ENCODE measurements at places on chromosomes 5 and 9.

DNA sequence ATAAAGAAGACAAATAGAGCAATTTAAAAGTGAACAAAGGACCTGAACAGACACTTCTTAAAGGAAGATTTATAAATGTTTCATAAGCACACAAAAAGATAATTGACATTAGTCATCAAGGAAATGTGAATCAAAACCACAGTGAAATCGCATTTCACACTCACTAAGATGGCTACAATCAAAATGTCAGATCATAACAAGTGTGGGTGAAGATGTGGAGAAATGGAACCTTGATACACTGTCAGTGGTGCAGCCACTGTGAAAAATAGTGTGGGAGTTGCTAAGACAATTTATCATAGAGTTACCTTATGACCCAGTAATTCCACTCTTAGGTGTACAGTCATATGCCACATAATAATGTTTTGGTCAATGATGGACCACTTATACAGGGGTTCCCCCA, 54.5 kb upstream of the HTR4 start:
- no peak for DNase-seq

DNA sequence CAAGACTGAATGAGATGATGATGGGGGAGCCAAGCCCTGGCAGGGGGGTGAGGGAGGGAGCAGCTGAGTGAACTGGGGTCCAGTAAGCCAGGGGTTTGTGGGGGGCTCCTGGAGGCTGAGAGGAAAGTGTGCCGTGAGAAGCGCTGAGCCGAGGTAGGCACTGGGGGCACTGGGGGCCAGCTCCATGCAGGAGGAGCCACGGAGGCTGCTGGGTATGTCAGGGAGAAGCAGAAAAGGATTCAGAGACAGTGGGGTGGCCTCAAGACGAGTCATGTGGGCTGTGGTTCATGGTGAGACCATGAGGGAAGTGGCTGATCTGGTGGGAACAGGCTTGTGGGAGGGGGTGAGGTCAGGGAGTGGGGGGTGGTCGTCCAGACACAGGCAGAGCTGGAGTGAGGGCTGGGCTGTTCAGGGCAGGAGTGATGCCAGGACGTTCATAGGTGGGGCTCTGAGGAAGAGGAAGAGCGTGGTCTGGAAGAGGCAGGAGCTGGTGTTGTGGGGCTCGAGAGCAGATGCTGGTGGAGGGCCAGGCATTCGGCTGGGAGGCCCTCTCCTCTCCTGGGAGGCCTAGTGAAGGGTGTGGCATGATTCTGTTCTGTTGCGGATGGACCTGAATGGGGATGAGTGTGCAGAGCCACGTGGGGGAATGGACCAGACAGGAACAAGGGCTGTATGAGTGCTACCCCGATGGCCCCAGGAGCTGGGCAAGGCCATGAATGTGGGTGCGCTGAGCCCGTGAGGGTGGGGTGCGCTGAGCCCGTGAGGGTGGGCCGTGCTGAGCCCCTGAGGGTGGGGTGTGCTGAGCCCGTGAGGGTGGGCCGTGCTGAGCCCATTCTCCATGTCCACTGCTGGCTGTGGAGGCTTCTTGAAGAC, 92.7 kb upstream of the CACNA1B start:
- no peak for DNase-seq

GRCh38 chr5:28648108-28648507, 1609.7 kb upstream of the CDH9 start:
- DNase-seq = no peak

DNA sequence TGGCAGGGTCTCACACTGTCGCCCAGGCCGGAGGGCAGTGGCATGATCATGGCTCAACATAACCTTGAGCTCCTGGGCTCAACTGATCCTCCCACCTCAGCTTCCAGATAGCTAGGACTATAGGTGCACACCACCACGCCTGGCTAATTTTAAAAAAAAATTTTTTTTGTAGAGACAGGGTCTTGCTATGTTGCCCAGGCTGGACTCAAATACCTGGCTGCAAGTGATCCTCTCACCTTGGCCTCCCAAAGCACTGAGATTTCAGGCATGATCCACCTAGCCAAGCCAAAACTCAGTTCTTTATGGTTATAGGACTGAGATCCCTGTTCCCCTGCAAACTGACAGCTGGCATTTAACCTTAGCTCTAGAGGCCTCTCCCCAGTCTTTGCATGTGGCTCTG, 5.3 kb downstream of the LMBRD2 start:
- DNase-seq = no peak

- no peak for DNase-seq
Observed at GRCh38 chr5:73858776-73859175, 232.8 kb downstream of the ARHGEF28 start.

GRCh38 chr5:107364443-107365319, 306.1 kb downstream of the EFNA5 start:
- DNase-seq = no peak

DNA sequence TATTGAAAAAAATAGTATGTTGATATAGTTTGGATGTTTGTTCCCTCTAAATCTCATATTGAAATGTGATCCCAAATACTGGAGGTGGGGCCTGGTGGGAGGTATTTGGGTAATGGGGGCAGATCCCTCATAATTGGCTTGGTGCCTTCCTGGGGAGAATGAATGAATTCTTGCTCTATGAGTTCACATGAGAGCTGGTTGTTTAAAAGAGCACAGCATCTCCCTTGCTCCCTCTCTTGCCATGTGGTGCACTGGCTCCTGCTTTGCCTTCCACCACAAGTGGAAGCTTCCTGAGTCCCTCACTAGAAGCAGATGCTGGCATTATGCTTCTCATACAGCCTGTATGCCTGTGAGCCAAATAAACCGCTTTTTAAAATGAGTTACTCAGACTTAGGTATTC, 154.8 kb downstream of the ADAMTS6 start:
- DNase-seq = no peak

GRCh38 chr5:17354265-17354664, 136.8 kb downstream of the BASP1 start:
- DNase-seq = no peak

DNA sequence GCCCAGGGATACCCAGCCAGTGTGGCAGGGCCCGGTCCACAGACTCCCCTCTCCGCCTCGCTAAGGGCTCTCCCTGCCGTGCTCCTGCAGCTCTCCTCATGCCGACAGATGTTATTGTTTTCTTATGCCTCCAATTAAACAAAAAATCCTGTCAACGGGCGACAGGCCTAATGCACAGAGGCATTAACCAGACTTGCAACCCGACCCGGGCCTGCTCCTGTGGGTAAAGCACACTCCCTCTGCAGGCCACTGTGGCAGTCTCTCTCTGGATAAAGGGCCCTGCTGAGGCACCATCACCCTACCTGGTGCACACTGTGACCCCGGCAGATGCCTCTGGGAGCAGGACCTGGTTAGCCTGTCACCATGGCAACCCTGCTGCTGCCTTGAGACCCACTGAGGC, 27.5 kb upstream of the HAND1 start:
- DNase-seq = no peak

GRCh38 chr9:132087438-132088030, 7.9 kb upstream of the MED27 start:
- no peak for DNase-seq

DNA sequence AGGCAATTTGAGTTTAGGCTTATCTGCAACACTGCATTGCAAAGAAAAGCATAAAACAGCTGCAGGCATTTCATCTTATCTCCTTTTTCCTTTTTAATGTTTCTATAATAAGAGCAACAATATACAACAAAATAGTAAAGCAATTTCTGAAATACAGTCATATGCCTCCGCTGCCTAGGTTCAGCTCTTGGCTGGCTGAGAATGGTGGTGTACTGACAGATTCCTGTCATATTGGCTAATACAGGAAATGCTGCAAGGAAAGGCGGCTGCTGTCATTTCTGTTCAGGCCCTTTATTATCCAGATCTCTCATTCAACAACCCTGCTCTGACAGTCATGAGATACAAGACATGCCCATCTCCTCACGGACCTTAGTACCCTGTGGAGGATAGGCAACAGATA, 677.0 kb downstream of the TAF11L14 start:
- DNase-seq = no peak

DNA sequence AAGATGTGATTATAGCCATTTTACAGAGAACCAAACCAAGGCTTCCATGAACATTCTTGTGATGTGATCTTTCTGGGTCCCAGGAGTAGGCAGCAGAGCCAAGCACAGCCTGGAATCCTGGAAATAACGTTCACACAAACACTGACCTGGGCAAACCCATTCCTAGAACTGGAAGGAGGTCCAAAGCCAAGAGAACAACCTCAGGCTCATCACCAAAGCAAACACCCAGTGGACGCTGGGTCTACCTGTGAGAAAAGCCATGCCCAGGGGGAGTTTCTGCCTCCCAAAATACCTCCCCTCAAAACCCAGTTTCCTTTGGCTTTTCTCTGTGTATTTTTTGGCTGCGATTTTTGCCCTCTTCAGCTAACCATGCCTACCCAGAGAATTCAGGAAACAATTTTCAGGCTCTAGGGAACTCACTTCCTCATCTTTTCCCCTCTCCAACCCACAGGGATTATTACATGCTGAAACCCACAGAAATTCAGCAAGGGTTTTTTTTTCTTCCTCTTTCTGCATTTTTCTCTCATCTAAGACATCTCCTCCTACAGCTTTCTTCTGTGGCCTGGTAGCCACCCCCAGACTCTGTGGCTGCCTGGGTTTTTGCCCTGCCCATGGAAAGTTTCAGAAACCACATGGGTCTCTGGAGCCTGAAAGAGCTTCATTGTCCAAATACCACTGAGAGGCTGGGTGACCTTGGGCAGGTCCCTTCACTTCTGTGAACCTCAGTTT, 75.0 kb downstream of the TNC start:
- DNase-seq = no peak

DNA sequence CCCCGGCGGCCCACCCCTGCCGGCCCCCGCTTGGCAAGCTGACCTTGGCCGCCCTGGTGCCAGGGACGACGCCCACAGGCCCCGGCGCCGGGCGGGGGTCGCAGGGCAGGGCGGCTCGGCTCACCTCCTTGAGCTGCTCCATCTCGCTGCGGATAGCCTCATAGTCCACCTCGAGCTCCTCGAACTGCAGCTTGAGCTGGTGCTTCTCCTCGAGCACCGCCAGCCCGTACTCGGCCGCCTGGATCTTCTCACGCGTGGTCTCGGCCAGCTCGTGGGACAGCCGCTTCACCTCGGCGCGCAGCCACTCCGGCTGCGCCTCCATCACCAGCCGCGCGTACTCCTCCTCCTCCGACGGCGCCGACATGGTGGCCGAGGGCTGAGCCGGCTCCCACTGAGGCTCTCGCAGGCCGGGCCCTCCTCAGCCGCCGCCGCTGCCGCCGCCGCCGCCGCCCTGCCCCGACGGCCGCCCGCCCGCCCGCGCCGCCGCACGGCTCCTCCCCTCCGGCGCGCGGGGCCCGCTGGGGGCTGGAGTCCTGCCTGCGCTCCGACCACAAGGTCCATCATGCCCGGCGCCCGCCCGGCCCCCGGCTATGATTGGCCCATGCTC, at the start of gene BICD2:
Gene BICD2 (minus strand): TSS at position 453 of the 607 bp plus-strand sequence. CDS start 89 bp downstream, at position 364.
- peak; percentile 6 for DNase-seq

DNA sequence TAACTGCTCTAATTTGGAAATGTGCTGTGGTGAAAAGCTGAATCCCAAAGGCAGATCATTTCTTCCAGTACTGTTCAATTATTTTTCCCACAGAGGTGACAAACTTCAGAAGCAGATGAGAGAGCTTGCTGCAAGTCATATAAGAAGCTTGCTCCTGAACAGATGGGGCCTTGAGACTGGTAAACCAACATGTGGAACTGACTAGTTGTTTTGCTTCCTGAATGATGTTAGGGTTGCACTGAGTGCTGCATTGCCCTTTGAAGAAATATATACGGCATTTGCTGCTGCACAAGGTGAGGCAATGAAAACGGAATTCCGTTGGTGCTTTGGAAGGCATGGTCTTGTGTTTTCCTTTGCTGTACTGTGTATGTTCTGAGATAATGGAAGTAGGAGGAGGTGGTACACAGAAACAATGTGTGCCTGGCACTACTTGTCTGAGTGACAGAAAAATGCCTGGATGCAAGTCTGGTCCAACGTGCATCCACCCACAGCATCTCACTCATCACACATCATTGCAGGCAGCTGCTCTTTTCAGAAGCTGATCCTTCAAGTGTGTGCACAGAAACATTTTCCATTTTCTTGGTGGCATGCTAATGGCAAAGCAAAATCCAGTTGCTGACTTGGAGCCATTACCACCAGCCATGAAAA, 76.9 kb downstream of the ANKH start:
- DNase-seq = no peak

DNA sequence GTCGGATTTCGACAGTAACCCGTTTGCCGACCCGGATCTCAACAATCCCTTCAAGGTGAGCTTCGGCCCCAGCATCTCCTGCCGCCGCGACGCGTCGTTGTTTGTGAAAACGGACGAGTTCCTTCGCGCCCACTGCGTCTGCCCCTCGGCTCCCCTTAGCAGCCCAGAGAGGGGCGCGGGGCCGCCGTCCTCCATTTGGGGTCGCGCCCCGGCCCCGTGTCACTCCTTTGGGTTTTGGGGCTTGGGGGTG, 182 bp downstream of the SCAMP1 start:
- no peak for DNase-seq

GRCh38 chr9:133733796-133734533, 4.2 kb downstream of the SARDH start:
- no peak for DNase-seq

DNA sequence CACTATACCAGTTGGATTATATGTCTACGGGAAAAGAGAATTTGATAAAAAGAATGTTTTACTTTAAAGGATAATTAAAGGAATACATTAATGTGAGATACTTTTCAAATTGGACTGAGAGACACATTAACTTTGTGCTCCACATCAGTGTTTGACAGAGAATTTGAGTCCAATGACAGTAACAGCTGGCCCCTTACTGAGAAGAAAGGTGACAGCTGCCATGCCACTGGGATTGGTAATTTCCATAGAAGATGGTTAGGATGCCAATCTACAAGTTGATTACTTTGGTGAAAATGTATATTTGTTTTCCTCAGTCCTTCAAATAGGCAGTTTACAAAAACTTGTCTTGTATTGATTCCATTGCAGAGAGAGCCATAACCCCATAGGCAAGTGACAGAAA, 578.4 kb downstream of the SLCO4C1 start:
- DNase-seq = no peak

- DNase-seq = no peak
Observed at GRCh38 chr9:38059233-38059936, 9.6 kb downstream of the SHB start.

- DNase-seq = no peak
Observed at GRCh38 chr5:68046445-68046844, 169.1 kb upstream of the PIK3R1 start.

GRCh38 chr9:101689039-101689438, 49.4 kb downstream of the GRIN3A start:
- no peak for DNase-seq

- no peak for DNase-seq
Observed at GRCh38 chr9:26244661-26245451, 566.6 kb upstream of the TUSC1 start.

All from stimulated activated CD8-positive, alpha-beta memory T cell treated with anti-CD3 and anti-CD28 coated beads, Interleukin-7, amount 100 ng/mL, for 4 hours (primary cell).